Activated CD8-positive, alpha-beta T cell treated with anti-CD3 and anti-CD28 coated beads for 36 hours (primary cell): ENCODE measurements at places on chromosomes 5 and 9. TPM values are rescaled to one million over a fixed set of nuclear protein-coding genes. Genes with fewer than 3 reads are reported as not detected.

GRCh38 chr5:151555760-151556576, 35.2 kb downstream of the FAT2 start:
- no peaks in the 10 kb centered on the region for H3K27me3 ChIP-seq
- no peaks in the 10 kb centered on the region for H3K4me1 ChIP-seq
- H3K36me3 ChIP-seq = no peaks in the 10 kb centered on the region
- H3K27ac ChIP-seq = no peak overlapping the region
- no peak overlapping the region for H3K4me3 ChIP-seq

GRCh38 chr5:149174847-149175234, 33.5 kb downstream of the ABLIM3 start:
- no peak for DNase-seq
- H3K27me3 ChIP-seq = peaks cover 20% of the 10 kb centered on the region
- H3K36me3 ChIP-seq = no peaks in the 10 kb centered on the region
- H3K4me1 ChIP-seq = no peaks in the 10 kb centered on the region

DNA sequence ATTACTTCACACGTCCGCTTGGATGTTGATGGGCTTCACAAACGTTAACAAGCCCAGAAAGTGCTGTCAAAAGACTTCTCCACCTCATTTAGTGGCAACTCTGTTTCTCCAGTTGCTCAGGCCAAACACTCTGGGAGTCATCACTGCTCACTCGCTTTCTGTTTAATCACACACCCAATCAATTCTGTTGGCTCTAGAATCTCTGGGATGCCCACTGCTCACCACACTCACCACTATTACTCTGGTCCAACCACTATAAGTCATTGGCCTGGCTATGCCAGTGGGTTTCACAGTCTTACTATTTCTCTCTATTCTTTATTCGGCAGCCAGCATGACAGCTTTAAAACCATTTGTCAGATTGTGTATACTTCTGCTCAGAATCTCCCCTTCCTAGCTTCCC, 163.5 kb downstream of the KDM4C start:
- no peak for DNase-seq
- H3K27ac ChIP-seq = peak overlapping the region; percentile 4
- peaks cover 29% of the 10 kb centered on the region for H3K36me3 ChIP-seq
- no peak overlapping the region for H3K4me3 ChIP-seq

DNA sequence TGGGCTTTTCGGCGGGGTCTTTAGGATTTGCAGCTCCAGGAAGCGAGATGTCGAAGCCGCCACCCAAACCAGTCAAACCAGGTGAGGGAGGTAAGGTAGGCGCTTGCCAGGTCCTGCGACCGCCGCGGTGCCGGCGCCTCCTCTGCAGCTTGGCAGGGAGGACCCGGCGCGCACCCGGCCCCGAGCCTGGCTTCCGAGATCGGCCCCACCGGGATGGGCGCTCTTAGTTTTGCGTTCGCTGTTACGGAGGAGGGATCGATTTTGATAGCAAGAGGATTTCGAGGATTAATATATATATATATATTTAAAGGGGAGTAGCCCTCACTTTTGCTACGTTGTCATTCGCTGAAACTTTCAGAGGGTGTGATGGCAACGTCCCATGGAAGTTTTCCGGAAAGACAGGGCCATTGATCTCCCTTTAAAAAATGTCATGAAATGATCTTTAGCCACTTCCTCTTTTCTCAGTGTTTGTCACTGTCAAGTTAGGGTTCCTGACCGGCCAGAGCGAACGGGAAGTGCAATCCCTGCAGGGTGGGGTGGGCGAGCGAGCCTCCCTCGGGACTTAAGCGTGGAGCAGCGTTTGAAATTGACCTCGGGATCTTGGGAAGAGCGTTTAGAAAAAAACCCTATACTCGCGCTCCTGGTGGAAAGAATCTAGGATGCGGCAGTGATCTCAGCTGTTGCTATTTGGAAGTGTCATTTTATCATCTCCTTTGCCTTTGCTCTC, 495 bp downstream of the OSTF1 start:
- H3K36me3 ChIP-seq = no peaks in the 10 kb centered on the region
- peaks cover 60% of the 10 kb centered on the region for H3K4me1 ChIP-seq
- peak; percentile 37 for DNase-seq
- no peaks in the 10 kb centered on the region for H3K27me3 ChIP-seq
- H3K4me3 ChIP-seq = peak overlapping the region; percentile 93
- peak overlapping the region; percentile 94 for H3K27ac ChIP-seq

STK32A gene
- not detected for total RNA-seq

NAIP gene
- 4.9 TPM for total RNA-seq

GRCh38 chr9:32737378-32737777, 46.0 kb upstream of the TMEM215 start:
- H3K4me1 ChIP-seq = no peaks in the 10 kb centered on the region
- no peaks in the 10 kb centered on the region for H3K36me3 ChIP-seq
- H3K27me3 ChIP-seq = no peaks in the 10 kb centered on the region
- DNase-seq = no peak
- H3K27ac ChIP-seq = no peak overlapping the region

- no peaks in the 10 kb centered on the region for H3K4me1 ChIP-seq
- no peak overlapping the region for H3K27ac ChIP-seq
- H3K27me3 ChIP-seq = peaks cover 6% of the 10 kb centered on the region
- no peaks in the 10 kb centered on the region for H3K36me3 ChIP-seq
- no peak overlapping the region for H3K4me3 ChIP-seq
Observed at GRCh38 chr5:96492459-96493047, 59.5 kb upstream of the PCSK1 start.

DNA sequence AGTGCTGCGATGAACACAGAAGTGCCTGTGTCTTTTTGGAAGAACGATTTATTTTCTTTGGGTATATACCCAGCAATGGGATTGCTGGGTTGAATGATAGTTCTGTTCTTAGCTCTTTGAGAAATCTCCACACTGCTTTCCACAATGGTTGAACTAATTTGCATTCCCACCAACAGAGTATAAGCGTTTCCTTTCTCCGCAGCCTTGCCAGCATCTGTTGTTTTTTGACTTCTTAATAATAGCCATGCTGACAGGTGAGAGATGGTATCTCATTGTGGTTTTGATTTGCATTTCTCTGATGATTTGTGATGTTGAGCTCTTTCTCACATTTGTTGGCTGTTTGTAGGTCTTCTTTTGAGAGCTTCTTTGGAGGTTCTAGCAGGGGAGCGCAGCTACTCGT, 134.6 kb downstream of the TENT4A start:
- peaks cover 9% of the 10 kb centered on the region for H3K4me1 ChIP-seq
- DNase-seq = no peak
- H3K4me3 ChIP-seq = no peak overlapping the region
- no peak overlapping the region for H3K27ac ChIP-seq
- H3K36me3 ChIP-seq = no peaks in the 10 kb centered on the region

GRCh38 chr5:144024545-144024944, 145.9 kb downstream of the YIPF5 start:
- H3K27ac ChIP-seq = no peak overlapping the region
- H3K27me3 ChIP-seq = peaks cover 4% of the 10 kb centered on the region
- no peak overlapping the region for H3K4me3 ChIP-seq
- no peaks in the 10 kb centered on the region for H3K36me3 ChIP-seq
- DNase-seq = no peak

GRCh38 chr5:180644129-180644824, 5.1 kb downstream of the FLT4 start:
- H3K27me3 ChIP-seq = peaks cover 9% of the 10 kb centered on the region
- H3K4me3 ChIP-seq = no peak overlapping the region
- no peaks in the 10 kb centered on the region for H3K36me3 ChIP-seq
- H3K27ac ChIP-seq = no peak overlapping the region

DNA sequence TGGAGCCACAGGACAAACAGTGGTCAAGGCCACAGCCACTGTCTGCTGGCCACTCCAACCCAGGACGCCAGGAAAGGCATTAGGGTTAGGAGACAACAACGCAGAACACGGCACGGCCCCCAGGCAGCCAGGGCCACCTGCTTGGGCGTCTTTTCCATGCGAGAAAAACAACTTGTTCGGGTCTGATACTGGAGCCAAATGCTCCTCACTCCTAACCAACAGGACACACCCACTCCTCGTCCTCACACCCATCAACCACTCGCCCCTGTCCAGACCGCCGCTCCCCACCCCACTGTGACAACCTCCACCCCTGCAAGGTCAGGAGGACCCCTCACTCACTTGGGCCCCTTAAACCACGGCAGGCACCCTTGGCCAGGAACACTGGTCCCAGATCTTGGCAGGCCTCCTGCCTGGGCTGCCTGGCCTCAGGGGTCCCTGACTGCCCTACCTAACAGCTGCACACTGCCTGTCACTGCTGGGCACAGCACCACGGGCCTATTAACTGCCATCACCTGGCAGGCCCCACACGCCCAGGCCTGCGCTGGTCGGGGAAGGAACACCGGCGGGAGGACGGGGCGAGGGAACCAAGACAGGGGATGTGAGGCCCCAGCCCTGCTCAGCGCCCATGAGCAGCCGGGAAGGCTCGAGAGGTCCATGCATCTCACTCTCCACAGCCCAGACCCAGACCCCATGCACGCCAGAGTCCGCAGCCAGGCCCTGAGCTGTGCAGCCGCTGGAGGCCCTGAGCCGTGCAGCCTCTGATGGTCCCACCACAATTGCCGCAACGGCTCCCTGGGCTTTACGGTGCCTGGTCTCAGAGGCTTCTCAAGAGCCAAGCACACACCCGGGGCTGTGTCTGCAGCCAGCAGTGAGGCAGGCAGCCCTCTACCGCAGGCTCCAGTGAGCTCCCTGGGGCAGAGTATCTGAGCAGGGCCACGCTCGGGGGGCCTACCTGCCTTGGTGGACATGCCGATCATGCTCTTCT, 13.8 kb downstream of the CLPTM1L start:
- peaks cover 9% of the 10 kb centered on the region for H3K36me3 ChIP-seq
- H3K4me1 ChIP-seq = peaks cover 3% of the 10 kb centered on the region
- no peaks in the 10 kb centered on the region for H3K27me3 ChIP-seq
- H3K4me3 ChIP-seq = no peak overlapping the region
- H3K27ac ChIP-seq = no peak overlapping the region
- no peak for DNase-seq

PKD2L2 gene
- not detected for total RNA-seq

DNA sequence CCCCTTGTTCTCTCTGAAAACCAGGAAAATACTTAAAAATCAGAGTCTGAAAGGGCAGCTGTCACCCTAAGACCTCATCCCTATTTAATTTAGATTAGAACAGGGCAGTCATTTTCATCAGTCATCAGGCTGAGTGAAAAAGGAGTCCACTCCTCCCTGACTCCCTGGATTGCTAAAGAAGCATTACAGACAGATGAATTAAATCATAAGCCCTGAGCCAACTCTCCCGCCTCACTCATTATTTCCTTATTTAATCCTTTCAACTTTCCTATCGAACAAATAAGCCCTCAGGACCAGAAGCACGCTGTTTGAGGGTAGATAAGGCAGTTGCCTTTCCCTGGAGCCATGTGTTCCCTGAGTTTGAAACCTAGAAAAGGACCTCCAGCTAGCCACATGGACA, 201.9 kb upstream of the ANKRD55 start:
- peaks cover 8% of the 10 kb centered on the region for H3K4me1 ChIP-seq
- no peaks in the 10 kb centered on the region for H3K27me3 ChIP-seq
- no peaks in the 10 kb centered on the region for H3K36me3 ChIP-seq
- no peak for DNase-seq
- H3K4me3 ChIP-seq = no peak overlapping the region

GRCh38 chr9:99878651-99879050, 27.8 kb upstream of the STX17 start:
- peaks cover 3% of the 10 kb centered on the region for H3K27me3 ChIP-seq
- no peak for DNase-seq
- peaks cover 11% of the 10 kb centered on the region for H3K4me1 ChIP-seq

ADAMTSL2 gene
- 0.11 TPM for total RNA-seq

GRCh38 chr9:105027084-105027483, 99.1 kb upstream of the ABCA1 start:
- no peak for DNase-seq
- no peaks in the 10 kb centered on the region for H3K4me1 ChIP-seq
- H3K36me3 ChIP-seq = no peaks in the 10 kb centered on the region
- no peak overlapping the region for H3K4me3 ChIP-seq
- H3K27me3 ChIP-seq = no peaks in the 10 kb centered on the region

DNA sequence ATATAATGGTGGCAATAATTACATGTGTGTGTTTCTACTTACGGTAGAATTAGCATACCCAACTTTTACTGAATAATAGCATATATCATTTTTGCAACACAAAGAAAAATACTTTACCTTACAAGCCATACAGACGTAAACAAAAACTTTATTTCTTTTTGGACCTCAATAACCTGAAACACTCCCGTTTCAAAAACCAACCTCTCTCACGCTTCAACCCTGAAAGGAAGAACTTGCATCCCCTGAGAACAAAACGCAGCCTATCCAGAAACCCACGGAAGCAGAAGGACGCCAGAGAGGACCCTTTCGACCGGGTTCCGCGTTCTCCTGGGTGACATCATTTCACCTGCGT, at the start of gene RNF38:
Gene RNF38, minus strand, starts transcription at position 290 of the 352 bp plus-strand sequence. Its CDS starts 161 bp downstream, at position 129.
- peaks cover 51% of the 10 kb centered on the region for H3K4me1 ChIP-seq
- no peak for DNase-seq
- peak within 1 kb of the TSS; percentile 86 for H3K4me3 ChIP-seq

DNA sequence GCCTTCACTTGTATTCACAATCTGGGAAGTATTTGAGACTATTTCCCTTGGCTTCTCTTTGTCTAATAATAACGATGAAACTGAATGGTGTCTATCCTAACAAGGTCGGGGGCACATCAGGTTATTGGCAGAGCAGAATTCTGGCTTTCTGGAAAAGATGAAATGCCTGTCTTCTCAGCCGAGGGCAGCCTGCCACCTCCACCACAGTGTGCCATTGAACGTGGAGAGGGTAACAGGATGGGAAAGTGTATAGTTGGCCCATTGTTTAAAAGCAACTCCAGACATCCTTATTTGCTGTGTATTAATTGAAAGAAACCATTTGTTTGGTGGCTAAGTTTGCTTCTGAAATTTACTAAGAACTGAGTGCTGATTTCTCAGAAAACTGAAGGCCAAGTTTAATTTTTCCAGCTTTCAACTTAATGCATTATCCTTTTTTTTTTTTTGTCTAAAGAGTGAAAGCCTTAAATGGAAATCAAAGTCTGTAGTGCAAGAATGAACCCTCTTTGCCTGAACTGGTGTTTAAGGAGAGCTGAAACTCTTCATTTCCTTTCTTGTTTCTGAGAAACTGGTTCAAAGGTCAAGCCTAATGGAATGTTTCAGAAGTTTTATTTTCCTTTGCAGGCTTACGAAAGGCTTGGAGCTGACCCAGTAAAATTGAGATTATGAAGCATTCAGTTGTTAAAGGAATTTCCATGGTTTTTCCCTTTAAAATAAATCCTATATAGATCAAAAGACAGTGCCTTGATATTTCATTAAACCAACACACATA, 563.7 kb upstream of the DAP start:
- H3K4me3 ChIP-seq = no peak overlapping the region
- H3K27me3 ChIP-seq = no peaks in the 10 kb centered on the region
- H3K4me1 ChIP-seq = no peaks in the 10 kb centered on the region
- no peak for DNase-seq

GRCh38 chr9:131811405-131811804, 71.5 kb upstream of the RAPGEF1 start:
- no peak for DNase-seq
- peaks cover 13% of the 10 kb centered on the region for H3K27me3 ChIP-seq
- no peak overlapping the region for H3K27ac ChIP-seq
- no peak overlapping the region for H3K4me3 ChIP-seq
- no peaks in the 10 kb centered on the region for H3K4me1 ChIP-seq

- H3K4me3 ChIP-seq = peak overlapping the region; percentile 59
- peak; percentile 31 for DNase-seq
- peaks cover 16% of the 10 kb centered on the region for H3K27me3 ChIP-seq
- no peaks in the 10 kb centered on the region for H3K36me3 ChIP-seq
- H3K4me1 ChIP-seq = peaks cover 14% of the 10 kb centered on the region
Observed at GRCh38 chr9:125409217-125409636, 147.6 kb downstream of the GAPVD1 start.

S1PR3 gene
- total RNA-seq = 0.36 TPM

GRCh38 chr5:128695791-128696530, 157.9 kb upstream of the FBN2 start:
- no peaks in the 10 kb centered on the region for H3K4me1 ChIP-seq
- no peak for DNase-seq
- no peak overlapping the region for H3K4me3 ChIP-seq
- no peaks in the 10 kb centered on the region for H3K27me3 ChIP-seq
- H3K27ac ChIP-seq = no peak overlapping the region
- H3K36me3 ChIP-seq = no peaks in the 10 kb centered on the region

MARCHF11 gene
- total RNA-seq = not detected
